Immature natural killer cell (primary cell): ENCODE measurements at places on chromosomes 11 and 22. TPM values are rescaled to one million over a fixed set of nuclear protein-coding genes. Genes with fewer than 3 reads are reported as not detected.

SYT7 gene
- not detected for polyA plus RNA-seq

HBG2 gene
- 1.9 TPM for polyA plus RNA-seq

OR2AG2 gene
- polyA plus RNA-seq: not detected

STX5 gene
- polyA plus RNA-seq: 46.9 TPM

OR8D1 gene
- not detected for polyA plus RNA-seq

NDUFA6 gene
- polyA plus RNA-seq: 214 TPM

ACR gene
- polyA plus RNA-seq: not detected

KRTAP5-10 gene
- not detected for polyA plus RNA-seq

RIMBP3C gene
- polyA plus RNA-seq: 0.53 TPM

GRCh38 chr11:9790703-9791102 lies 126.8 kb downstream of the SWAP70 start:
- no peak overlapping the region for H3K27ac ChIP-seq
- DNase-seq: no peak
- H3K4me1 ChIP-seq: peaks cover 12% of the 10 kb centered on the region
- peaks cover 19% of the 10 kb centered on the region for H3K36me3 ChIP-seq

GRCh38 chr11:72227316-72228228 lies 3.0 kb downstream of the INPPL1 start:
- no peak for DNase-seq
- peaks cover 5% of the 10 kb centered on the region for H3K27me3 ChIP-seq
- peaks cover 28% of the 10 kb centered on the region for H3K4me1 ChIP-seq
- H3K4me3 ChIP-seq: no peak overlapping the region
- no peak overlapping the region for H3K27ac ChIP-seq

GRCh38 chr11:117717485-117718314 lies 79.3 kb downstream of the DSCAML1 start:
- H3K4me1 ChIP-seq: no peaks in the 10 kb centered on the region
- peaks cover 9% of the 10 kb centered on the region for H3K27me3 ChIP-seq
- H3K27ac ChIP-seq: no peak overlapping the region
- no peak for DNase-seq
- no peaks in the 10 kb centered on the region for H3K36me3 ChIP-seq

GRCh38 chr11:133810766-133811165 lies 34.5 kb downstream of the SPATA19 start:
- H3K27me3 ChIP-seq: peaks cover 13% of the 10 kb centered on the region
- no peak overlapping the region for H3K27ac ChIP-seq

GRCh38 chr22:28706845-28707244 lies 27.2 kb upstream of the TTC28 start:
- peaks cover 23% of the 10 kb centered on the region for H3K36me3 ChIP-seq
- no peaks in the 10 kb centered on the region for H3K27me3 ChIP-seq
- DNase-seq: no peak
- H3K4me3 ChIP-seq: no peak overlapping the region
- no peaks in the 10 kb centered on the region for H3K4me1 ChIP-seq

DNA sequence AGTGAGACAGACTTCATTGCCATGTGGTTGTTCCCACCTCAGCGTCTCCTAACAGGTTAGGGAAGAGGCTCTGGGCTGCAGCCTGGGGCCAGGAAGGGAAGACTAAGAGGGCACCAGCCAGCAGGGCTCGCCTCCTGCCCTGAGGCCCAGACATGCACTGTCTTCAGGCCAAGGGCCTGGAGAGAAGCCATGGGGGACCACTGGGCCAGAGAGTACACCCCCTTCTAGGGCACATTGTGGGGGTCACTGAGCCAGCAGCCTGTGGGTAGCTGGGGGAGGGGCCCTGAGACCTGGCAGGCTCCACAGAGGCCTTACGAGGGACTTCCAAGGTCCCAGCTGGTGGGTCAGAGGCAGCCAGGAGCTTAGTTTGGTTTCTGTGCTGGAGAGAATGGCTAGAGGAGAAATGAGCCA lies 25.0 kb upstream of the MYRF start:
- H3K36me3 ChIP-seq: no peaks in the 10 kb centered on the region
- no peaks in the 10 kb centered on the region for H3K27me3 ChIP-seq
- no peak overlapping the region for H3K27ac ChIP-seq
- DNase-seq: no peak
- no peaks in the 10 kb centered on the region for H3K4me1 ChIP-seq

DNA sequence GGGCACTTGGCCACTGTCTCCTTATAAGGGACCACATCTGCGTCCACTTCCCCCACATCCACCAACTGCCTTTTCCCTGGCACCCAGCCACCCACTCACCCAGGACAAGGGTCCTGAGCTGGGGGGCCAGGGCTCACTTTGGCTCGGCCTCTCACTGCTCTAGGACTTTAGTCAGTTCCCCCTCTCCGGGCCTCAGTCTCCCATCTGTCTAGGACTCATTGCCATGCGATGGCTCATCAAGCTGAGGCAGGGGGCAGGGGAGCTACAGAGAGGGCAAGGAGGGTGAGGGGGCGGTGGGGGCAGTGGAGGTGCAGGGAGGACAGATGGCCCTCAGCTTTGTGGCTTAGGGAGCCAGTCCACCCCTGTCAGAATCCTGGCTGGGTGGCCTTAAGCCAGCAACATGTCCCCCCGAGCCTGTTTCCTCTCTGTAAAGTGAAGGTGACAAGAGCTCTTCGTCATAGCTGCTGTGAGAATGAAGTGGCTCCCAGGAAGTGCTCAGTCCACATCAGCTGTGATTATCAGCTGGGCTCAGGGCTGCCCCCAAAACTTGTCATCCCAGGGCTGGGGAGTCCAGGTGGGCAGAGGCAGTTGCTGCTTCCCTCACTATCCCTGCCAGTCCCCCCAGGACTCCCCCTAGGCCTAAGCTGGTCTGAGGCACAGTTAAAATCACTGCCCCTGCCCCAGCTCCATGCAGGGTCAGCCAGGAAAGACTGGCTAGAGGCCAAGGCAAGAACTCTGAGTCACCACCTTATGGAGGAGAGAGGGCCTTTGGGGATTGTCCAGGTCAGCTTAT lies 14.9 kb downstream of the RAC2 start:
- H3K36me3 ChIP-seq: peaks cover 63% of the 10 kb centered on the region
- peak overlapping the region; percentile 99 for H3K27ac ChIP-seq
- H3K4me1 ChIP-seq: peaks cover 89% of the 10 kb centered on the region

GRCh38 chr11:114211444-114212121 lies 84.6 kb upstream of the NNMT start:
- H3K4me1 ChIP-seq: peaks cover 92% of the 10 kb centered on the region
- peaks cover 9% of the 10 kb centered on the region for H3K27me3 ChIP-seq
- H3K27ac ChIP-seq: peak overlapping the region; percentile 80
- no peak overlapping the region for H3K4me3 ChIP-seq

DNA sequence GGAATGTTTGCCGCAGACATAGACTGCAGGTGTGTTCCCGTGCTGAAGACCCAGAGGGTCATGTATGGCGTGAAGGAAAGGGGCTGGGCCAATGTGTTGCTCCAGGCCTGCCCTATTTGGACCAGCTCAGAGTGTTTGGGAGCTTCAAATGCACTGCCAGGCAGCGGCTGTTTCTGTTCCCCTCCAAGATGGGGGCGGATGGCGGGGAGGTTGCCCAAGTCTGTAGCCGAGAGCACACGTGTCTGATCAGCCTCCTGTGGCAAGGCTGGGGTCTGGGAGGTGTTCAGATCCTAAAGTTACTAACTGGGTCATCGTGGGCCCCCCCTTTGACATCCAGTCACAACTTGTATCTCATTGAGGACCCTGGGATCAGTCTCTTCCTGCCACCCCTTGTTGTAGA lies 45.5 kb downstream of the CACNA1I start:
- no peak overlapping the region for H3K4me3 ChIP-seq
- peaks cover 13% of the 10 kb centered on the region for H3K27me3 ChIP-seq
- no peak overlapping the region for H3K27ac ChIP-seq

GRCh38 chr11:123052901-123053721 lies 8.8 kb downstream of the HSPA8 start:
- H3K36me3 ChIP-seq: peaks cover 31% of the 10 kb centered on the region
- no peak overlapping the region for H3K4me3 ChIP-seq
- peak overlapping the region; percentile 78 for H3K27ac ChIP-seq
- H3K4me1 ChIP-seq: peaks cover 42% of the 10 kb centered on the region
- no peaks in the 10 kb centered on the region for H3K27me3 ChIP-seq
- DNase-seq: no peak

- H3K27ac ChIP-seq: peak overlapping the region; percentile 87
- DNase-seq: no peak
Observed at GRCh38 chr11:35178873-35179272, 39.9 kb downstream of the CD44 start.

GRCh38 chr22:50303848-50304527 lies 3.5 kb downstream of the PLXNB2 start:
- no peak overlapping the region for H3K27ac ChIP-seq
- H3K27me3 ChIP-seq: peaks cover 6% of the 10 kb centered on the region
- no peak for DNase-seq
- H3K36me3 ChIP-seq: no peaks in the 10 kb centered on the region
- peaks cover 3% of the 10 kb centered on the region for H3K4me1 ChIP-seq

DNA sequence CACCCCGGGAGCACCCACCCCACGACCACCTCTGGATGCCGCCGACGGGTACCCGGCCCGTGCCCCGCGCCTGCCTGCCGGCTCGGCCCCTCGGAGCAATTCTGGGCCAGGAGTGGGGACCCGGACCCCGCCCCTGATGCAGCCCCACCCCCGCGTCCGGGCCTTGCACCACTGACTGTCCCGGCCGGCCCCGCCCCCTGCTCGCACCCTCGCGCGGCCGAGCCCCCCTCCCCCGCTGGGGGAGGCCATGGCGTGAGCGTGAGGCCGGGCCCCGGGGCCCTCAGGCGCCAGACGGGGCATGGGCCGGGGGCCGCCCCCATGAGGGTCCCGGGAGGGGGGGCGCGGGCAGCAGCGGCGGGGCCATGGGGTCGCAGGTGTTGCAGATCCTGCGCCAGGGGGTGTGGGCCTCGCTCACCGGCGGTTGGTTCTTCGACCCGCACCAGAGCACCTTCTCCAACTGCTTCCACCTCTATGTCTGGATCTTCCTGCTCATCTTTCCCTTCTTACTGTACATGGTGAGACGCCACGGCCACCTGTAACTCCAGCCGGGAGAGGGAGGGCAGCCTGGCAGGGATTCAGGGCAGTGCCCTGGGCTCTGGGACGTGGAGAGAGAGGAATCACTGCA lies 486 bp downstream of the PCNX3 start:
- peak overlapping the region; percentile 97 for H3K4me3 ChIP-seq
- DNase-seq: no peak
- peak overlapping the region; percentile 99 for H3K27ac ChIP-seq
- H3K36me3 ChIP-seq: no peaks in the 10 kb centered on the region
- H3K27me3 ChIP-seq: peaks cover 8% of the 10 kb centered on the region
- H3K4me1 ChIP-seq: peaks cover 47% of the 10 kb centered on the region

DNA sequence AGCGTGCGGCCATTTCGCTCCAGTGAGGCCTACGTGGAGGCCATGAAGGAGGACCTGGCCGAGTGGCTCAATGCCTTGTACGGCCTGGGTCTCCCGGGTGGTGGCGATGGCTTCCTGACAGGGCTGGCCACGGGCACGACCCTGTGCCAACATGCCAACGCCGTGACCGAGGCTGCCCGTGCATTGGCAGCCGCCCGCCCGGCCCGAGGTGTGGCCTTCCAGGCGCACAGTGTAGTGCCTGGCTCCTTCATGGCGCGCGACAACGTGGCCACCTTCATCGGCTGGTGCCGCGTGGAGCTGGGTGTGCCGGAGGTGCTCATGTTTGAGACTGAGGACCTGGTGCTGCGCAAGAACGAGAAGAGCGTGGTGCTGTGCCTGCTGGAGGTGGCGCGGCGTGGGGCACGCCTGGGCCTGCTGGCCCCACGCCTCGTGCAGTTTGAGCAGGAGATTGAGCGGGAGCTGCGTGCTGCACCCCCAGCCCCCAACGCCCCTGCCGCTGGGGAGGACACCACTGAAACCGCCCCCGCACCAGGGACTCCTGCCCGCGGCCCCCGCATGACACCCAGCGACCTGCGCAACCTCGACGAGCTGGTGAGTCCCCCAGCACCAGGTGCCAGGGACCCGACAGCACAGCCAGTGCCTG lies 1.8 kb downstream of the GAS2L1 start:
- H3K4me1 ChIP-seq: peaks cover 9% of the 10 kb centered on the region
- no peak overlapping the region for H3K4me3 ChIP-seq
- peaks cover 9% of the 10 kb centered on the region for H3K27me3 ChIP-seq
- no peaks in the 10 kb centered on the region for H3K36me3 ChIP-seq

DNA sequence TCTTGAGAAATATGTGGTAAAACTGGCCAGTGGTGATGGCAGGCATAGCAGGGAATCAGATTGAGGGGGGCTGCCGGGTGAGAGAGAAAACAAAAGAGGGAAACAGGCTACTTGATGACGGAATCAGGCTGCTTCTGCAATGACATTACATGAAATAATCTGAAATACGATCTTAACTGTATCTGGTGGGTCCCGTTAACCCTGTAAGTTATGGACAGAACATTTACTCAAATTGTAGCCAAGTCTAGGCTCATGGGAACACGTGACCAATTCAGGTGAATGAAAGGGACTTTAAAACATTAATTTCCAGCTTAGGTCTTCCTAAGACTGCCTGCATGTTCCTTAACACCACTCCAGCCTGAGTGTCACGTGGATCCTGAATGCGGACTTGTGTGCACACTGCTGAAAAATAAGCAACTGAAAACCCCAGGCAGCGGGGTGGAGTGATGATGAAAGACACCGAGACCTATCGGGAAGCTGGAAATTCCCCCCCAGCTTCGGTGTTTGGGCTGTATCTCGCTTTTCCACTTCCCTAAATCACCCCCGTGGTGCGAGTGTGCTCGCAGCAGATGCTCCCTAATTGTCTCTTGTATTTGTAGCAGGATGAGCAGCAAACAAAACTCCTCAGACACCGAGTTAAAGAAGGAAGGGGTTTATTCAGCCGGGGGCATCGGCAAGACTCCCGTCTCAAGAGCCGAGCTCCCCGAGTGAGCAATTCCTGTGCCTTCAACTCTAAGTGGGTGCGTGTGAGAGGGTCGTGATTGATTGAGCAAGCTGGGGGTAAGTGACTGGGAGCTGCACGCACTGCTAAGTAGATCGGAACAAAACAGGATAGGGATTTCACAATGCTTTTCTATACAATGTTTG lies 145.0 kb upstream of the GRK3 start:
- H3K4me3 ChIP-seq: peak overlapping the region; percentile 34
- no peak overlapping the region for H3K27ac ChIP-seq
- H3K27me3 ChIP-seq: peaks cover 12% of the 10 kb centered on the region

- H3K36me3 ChIP-seq: no peaks in the 10 kb centered on the region
- H3K27ac ChIP-seq: peak overlapping the region; percentile 73
- H3K27me3 ChIP-seq: no peaks in the 10 kb centered on the region
- DNase-seq: no peak
- H3K4me3 ChIP-seq: no peak overlapping the region
Observed at GRCh38 chr11:118851970-118852369, 31.7 kb upstream of the CXCR5 start.

DNA sequence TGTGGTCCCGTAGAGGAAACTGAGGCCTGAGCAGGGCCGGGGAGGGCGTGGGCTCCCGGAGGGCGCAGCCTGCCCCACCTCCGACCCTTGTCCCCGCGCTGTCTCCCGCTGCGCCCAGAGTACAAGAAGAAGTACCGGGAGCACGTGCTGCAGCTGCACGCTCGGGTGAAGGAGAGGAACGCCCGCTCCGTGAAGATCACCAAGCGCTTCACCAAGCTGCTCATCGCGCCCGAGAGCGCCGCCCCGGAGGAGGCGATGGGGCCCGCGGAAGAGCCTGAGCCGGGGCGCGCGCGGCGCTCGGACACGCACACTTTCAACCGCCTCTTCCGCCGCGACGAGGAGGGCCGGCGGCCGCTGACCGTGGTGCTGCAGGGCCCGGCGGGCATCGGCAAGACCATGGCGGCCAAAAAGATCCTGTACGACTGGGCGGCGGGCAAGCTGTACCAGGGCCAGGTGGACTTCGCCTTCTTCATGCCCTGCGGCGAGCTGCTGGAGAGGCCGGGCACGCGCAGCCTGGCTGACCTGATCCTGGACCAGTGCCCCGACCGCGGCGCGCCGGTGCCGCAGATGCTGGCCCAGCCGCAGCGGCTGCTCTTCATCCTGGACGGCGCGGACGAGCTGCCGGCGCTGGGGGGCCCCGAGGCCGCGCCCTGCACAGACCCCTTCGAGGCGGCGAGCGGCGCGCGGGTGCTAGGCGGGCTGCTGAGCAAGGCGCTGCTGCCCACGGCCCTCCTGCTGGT lies 1.9 kb downstream of the NLRP6 start:
- peaks cover 46% of the 10 kb centered on the region for H3K4me1 ChIP-seq
- peaks cover 4% of the 10 kb centered on the region for H3K36me3 ChIP-seq
- DNase-seq: peak; percentile 43
- H3K27ac ChIP-seq: no peak overlapping the region
- H3K27me3 ChIP-seq: peaks cover 20% of the 10 kb centered on the region
